Lung (tissue), 17 donors: ENCODE measurements at places on chromosomes 3 and 15. TPM values are rescaled to one million over a fixed set of nuclear protein-coding genes. Genes with fewer than 3 reads are reported as not detected.

The SETMAR gene
- polyA plus RNA-seq: 12.1 TPM

The TNFAIP8L3 gene
- 20.5 TPM for polyA plus RNA-seq

- peak; percentile 19 for DNase-seq
These were observed 1.1 kb downstream of the IQCF6 start for GRCh38 chr3:51777985-51778384.

- DNase-seq: no peak
These were observed 45.4 kb upstream of the ROPN1 start for GRCh38 chr3:124037326-124037725.

The GREM1 gene
- 1.8 TPM for polyA plus RNA-seq

DNA sequence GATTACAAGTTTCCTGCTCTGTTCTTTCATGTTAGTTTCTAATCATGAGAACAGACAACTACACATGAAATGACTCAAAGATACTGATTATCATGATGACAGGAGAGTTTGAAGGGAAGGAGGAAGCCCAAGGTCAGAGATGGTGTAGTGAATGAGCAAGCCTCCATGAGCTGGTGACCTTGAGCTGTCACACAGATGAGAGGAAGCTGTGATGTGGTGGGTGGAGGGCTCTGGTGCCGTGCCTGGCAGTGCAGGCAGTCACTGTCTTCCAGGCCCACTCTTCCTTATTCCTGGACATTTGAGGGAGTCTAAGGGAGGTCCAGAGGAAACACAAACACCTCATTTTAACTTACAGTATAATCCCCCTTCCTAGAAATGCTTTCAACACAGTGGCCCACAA lies 133.4 kb upstream of the ROPN1 start:
- no peak for DNase-seq

GRCh38 chr3:164113371-164114332 lies 964.6 kb downstream of the SI start:
- no peak for DNase-seq

The HIGD2B gene
- polyA plus RNA-seq: not detected

- no peak for DNase-seq
These were observed 1075.9 kb downstream of the ZPLD1 start for GRCh38 chr3:103510760-103511159.

GRCh38 chr3:33047842-33048834 lies 48.8 kb downstream of the GLB1 start:
- DNase-seq: no peak

The SPATA12 gene
- 0.08 TPM for polyA plus RNA-seq

DNA sequence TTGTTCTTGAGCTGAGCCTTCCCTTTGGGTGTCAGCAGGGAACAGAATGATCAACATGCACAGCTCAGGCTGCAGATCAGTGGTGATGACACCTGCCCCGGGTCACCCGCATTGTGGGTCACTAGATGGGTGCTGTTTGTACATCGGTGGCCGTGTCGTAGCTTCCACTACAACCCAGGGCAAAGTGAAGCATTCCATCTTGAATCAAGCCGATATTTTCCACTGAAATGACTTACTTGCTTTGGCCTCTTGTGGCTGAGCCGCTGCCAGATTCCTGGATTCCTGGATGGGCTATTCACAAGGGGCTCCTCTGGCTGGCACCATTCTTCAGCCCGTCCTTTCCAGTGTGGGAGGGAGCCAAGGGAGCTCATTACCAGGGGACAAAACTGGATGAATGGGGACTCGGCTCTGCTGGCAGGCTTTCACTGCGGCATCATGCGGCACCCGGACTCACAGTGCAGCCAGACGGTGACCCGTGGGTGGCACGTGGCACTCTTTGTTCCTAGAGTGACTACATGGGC lies 65.6 kb downstream of the SLCO3A1 start:
- no peak for DNase-seq

The TXNRD3 gene
- 6.3 TPM for polyA plus RNA-seq

DNA sequence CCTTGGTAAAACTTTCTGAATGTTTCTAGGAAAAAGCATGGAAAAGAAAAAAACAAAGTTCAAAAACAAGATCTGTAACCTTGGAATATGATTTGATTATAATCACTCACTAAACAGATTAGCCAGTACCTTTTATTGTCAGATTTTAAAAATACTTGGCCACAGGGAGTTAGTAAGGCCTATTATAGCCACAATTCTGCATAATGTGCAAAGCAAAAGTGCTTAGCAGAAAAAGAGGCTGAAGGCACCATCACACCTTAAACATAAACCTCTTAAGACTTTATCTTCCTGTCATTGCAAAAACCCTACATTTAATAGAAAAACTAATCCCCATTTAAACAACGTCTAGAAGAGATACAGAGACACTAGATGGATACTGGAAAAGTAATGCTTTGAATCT lies 41.8 kb downstream of the CHSY1 start:
- DNase-seq: no peak

DNA sequence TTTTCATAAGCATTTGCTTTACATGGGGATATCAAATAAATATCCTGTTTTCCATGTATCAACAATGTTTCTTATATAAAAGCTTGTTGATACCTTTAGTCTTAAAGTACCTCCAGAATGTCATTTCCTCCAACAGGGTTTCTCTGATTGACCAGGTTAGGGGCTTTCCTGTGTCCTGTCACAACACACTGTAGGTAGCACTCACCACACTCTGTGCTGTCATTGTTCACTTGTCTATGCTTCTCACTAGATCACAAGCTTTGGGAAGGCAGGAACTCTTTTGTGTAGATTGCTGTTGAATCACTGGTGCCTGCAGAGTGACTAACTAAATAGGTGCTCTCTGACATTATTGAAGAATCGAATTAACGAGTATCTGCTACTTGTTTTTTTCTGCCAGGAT lies 49.8 kb downstream of the USP50 start:
- no peak for DNase-seq
